Bronchial smooth muscle cell (primary cell): ENCODE measurements at places on chromosomes 16 and 17. TPM values are rescaled to one million over a fixed set of nuclear protein-coding genes. Genes with fewer than 3 reads are reported as not detected.

Gene ZPBP2
- total RNA-seq, result not detected in 2 replicates

Gene TIGD7
- total RNA-seq, result 4.4 and 8.5 TPM in 2 replicates

Gene ZG16B
- 0.16 TPM in 1 of 2 replicates, not detected in the other for total RNA-seq

Gene DNASE1
- 19.7 and 23.3 TPM in 2 replicates for total RNA-seq

Gene CCR7
- not detected in 2 replicates for total RNA-seq
